ENCODE measurements at places on chromosomes 3 and 15.
A peak's percentile ranks its signal among the peaks of the same experiment; 100 is the strongest.

GRCh38 chr3:151428386-151428785 is 32.5 kb downstream of the IGSF10 start:
- DNase-seq, result no peak

GRCh38 chr15:70150405-70150747 is 52.7 kb upstream of the TLE3 start:
- DNase-seq, result no peak

- peak; percentile 28 for DNase-seq
Observed at GRCh38 chr3:69787436-69788168, 48.3 kb downstream of the MITF start.

DNA sequence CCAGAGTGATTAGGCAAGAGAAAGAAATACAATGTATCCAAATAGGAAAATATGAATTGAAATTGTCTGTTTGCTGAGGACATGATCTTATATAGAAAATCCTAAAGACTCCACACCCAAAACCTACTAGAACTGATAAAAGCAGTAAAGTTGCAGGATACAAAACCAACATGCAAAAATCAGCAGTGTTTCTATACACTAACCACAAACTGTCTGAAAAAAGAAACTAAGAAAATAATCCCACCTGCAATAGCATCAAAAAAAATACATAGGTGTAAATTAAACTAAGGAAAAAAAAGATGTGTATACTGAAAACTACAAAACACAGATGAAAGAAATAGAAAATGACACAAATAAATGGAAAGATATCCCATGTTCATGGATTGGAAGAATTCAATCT is 203.6 kb upstream of the SETMAR start:
- DNase-seq, result no peak

GRCh38 chr3:110362751-110363150 is 708.9 kb upstream of the NECTIN3 start:
- DNase-seq, result no peak

DNA sequence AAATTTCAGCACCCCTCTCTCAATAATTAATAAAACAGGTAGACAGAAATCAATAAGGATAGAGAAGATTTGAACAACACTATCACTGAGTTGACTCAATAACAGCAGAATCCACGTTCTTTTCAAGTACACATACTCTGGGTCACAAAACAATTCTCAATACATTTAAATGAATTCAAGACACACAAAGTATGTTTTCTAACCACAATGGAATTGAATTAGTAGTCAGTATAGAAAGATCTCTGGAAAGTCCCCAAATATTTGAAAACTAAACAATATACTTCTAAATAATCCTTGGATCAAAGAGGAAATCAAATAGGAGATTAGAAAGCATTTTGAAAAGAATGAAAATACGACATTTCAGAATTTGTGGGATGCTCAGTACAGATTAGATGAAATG is 40.0 kb downstream of the TKT start:
- DNase-seq, result no peak

DNA sequence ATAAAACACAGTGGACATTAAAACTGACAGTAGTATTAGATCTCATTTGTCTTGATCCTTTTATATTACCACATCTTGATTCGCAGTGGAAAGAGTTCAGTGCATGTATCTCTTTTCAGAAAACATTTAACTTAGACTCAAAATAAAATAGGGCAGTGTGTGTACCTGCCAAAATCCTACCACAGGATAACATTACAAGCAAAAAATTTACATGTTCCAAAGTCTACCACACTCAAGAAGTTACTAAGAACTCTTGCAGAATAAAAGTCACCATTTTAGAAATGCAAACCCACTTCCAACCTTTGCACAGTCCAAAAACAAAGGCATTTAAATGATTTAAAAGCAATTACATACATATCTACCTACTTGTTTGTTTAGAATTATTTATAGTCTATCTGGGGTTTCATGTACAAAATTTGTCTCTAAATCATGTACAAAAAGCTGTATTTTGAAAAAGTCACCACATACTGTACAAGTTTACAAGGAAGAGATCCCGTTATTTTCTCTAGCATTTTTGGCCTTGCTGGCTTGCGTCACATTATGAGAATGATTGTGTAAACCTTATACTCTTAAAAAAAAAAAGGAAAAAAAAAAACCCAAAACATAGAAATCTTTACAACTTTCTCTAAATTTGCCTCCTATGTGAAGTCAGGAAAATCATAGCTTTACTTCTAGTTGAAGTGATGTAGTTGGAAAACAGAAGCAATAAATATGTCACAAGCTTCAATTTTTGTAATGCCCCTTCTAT is 153.8 kb downstream of the ADAM10 start:
- no peak for DNase-seq
